ENCODE measurements at places on chromosomes 1 and 21.

DNA sequence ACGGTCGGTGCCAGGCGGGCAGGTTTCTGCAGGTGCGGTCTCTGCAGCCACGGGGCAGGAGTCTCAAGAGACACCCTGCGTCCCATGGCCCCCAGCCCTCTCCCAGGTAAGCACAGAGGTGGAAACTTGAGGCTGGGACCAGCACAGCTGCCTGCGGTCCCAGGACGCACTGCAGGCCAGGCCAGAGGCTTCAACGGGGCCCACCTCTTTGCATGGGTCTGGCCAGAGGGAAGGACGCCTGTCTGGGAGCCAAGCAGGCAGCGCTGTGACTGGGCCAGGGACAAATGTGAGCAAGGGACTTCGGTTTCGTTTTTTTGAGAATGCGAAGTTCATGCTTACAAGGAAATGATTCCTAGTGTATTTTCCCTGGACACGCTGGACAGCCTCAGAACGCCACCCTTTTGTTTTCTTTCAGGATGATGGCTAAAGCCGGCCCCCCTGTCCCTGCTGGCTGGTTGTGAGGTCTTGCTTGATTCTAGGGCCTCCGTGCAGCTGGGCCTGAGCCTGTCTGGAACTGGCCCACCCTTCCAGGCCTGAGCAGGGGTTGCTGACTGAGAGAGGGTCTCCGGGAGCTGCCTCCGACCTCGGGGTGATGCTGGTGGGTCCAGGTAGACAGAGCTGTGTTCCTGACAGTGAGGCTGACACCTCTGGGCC lies 38.3 kb downstream of the MORN1 start:
- no peak for DNase-seq

DNA sequence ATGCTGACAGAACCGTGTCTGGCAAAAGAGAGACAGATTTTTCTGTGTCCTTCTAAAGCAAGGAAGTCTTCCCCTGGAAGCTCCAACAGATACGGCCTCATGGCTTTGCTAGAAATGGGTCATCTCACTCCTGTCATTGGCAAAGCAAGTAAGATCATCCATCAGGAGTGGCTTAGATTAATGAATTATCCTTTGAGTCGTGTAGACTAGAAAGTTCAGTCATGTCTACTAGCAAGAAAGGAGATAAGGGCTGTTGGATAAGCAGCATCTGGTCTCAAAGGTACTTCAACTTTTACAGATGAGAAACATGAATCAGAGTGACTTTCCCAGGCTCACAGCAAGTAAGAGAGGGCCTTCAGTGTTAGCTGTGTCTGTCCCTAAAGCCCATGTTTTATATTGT lies 3.4 kb upstream of the AGO3 start:
- DNase-seq: no peak

DNA sequence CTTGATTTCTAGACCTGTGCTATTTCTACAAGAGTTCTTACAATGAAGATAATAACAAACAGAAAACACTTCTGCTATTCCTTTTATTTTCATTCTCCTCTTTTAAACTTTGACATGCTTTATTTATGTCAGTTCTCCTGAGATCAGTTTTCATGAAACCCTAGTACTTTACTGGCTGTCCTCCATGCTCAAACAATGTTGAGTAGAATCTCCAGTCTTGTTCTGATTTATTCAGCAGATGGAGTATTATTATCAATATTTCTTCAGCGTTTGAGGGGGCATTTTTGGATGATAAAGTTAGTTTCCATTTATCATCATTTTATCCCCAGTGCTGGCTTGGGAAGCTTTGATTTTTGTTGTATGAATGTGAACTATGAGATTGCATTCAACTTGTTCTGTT lies 85.9 kb upstream of the WARS2 start:
- no peak for DNase-seq

DNA sequence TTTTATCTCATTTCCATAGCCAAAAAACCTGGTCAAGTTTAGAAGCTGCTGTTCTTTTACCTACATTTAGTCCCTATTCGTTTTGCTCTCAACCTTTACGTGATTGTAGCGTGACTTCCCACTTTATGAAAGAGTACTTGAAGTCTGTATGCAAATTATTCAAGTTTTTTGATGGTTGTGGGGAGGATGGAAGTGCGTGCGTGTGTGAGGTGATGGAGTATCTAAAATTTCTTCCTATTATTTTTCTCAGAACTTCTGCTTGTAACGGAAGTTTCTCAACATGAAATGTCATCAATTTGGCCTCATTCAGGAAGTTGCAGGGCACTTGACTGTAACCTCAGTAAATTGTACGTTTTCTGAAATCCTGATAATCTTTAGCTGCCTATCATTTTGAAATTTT lies 64.0 kb downstream of the SAMSN1 start:
- no peak for DNase-seq

GRCh38 chr1:62325081-62325480 lies 5.8 kb upstream of the KANK4 start:
- DNase-seq: peak; percentile 79

DNA sequence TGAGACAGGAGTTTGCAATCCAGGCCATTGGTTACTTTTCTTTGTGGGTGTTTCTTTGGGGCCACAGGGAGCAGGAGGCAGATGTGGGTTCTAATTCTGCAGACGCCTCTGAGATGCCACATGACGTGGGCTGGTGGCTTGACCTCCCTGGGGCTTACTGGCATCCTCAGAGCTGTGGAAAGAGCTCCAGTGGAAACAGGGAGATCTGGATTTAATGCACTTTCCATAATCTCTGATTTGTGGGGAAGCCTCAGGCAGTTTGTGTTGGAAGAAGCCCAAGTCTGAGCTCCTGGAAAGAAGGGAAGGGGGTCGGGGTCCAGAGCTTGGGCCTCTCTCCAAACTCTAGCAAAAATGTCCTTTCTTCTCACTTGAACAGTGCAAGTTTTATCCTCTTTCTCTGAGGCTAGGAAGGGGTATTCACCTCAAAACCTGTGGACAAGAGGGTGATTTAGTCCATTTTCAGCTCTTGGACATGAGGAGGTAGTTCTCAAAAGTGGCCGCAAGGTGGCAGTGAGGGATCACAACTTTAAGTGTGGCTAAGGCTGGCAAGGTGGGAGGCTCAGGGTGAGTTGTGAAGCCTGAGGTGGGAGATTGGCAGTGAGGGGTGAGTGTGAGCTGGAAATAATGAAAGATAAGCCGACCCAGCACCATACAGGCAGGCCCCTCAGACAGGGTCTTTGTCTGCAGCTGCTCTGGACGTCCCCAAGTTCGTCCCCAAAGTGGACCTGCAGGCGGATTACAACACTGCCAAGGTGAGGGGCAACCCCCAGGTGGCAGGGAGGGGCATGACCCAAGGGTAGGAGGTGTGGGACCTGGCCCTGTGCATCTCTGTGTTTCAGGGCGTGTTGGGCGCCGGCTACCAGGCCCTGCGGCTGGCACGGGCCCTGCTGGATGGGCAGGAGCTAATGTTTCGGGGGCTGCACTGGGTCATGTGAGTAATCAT lies 9.2 kb downstream of the IKBKE start:
- peak; percentile 56 for DNase-seq

GRCh38 chr1:99965646-99966375 lies 4.0 kb upstream of the SLC35A3 start:
- DNase-seq: no peak

DNA sequence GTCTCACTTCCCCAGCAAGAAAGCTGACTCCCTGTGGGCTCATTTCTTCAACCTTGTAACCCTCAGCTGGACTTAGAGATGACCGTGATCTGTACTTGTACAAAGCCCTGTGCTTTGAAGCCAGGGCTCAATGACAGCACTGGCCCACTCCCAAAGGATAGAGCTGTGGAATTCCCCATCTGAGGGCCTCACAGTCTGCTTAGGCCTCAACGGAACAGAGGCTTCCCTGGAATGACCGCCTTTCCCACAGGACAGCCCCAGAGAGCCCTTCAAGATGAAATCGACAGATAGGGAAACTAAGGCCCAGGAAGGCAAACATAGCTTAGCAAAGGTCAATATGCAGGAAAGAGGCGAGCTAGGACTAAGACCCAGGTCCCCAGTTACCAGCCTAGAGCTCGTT lies 11.5 kb downstream of the SLC9A1 start:
- DNase-seq: no peak

DNA sequence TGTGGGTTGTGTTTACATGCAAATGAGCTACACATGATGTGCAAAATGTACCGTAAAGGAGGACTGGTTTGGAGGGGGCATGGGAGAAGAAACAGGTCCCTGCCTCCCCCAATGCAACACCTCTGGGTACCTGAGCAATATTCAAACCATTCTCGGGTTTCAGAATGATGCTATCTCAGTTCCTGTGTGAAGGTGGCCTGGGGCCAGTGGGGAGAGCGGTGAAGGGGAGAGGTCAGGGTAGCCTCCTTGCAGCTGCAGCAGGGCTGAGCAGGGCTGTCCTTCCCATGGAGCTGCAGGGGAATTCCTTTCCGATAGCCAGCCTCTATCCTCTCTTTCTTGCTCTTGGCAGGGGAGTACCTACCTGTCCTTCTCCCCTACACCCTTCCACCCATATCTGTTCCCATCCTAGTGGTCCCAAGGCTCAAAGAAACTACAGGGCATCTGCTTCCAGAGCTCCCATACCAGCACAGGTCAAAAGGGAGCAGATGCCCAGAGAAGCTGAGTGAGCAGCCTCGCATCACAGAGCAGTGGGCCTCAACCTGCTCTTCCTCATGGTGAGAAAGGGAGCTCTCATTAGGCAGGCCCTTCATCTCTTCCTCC lies 11.9 kb downstream of the MEF2D start:
- DNase-seq: no peak

DNA sequence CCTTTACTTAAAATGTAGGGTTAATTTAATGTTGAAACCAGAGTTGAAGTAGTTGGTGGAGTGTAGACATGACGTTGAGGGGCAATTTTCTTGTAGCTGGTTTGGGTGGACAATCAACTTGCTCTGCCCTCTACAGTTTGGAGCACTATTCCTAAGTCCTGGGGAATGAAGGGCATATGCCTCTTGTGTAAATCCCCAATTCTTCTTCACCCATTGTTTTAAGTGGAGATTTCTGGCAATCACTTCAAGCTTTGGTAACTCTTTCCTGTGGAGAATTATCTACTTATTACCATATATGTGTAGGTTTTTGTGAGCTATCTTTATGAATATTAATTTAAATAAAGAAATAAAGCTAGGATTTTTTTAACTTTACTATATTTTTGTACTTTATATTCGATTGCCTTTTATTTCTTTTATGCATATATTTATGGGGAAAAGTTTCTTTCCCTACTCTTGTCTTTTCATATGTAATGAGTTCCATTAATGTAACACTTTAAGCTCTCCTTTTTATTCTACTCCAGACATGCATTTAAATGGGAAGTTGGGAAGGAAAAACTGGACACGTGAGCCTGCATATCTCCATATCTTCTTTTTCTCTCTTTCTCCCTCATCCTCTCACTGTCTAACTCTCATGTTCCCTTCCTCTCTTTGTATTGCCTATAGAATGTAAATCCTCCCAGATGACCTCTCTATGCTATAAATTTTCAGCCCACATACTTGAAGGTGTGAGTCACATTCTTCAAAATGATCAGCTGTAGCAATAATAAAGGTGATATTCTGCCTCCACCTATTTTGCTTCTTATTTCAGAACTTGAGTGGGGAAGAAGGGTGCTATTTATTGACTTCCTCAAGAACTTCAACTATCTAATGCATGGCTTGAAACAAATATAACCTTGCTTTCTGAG lies 276.7 kb downstream of the PTPRC start:
- DNase-seq: peak; percentile 36

DNA sequence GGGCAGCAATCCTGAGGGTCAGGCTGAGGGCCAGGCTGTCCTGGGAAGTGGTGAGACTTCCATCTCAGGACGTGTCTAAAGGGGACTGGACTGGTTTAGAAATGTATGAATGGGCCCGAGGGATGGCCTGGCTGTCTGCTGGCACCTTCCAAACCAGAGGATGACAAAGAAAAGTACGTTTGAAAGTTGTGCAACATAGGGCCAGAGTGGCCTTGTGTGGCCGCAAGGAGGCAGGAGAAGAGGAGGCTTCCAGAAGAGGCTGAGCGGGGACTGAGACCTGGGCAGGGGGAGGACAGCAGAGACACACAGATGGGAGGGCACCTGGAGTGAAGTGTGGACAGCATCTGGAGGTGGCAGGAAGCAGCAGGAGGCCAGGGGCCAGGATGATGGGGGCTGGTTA lies 2.6 kb upstream of the SYTL1 start:
- peak; percentile 24 for DNase-seq

DNA sequence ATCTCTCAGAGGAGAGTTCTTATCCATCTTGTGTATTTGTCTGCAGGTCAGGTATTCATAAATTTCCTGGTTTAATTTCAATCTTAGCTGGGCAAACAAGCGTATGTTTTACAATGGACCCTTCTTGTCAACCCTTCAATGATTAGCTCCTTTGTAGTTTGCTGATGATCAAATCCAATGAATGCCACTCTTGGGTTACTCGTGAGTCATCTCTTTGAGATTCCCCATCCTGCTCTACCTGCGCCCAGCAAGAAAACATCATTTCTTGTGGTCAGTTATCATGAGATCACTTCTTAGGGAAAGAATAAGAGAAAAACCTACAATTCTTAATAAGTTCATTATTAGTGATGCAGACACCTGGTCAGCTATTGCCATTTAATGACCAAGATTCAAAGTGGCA lies 572.3 kb upstream of the PKN2 start:
- DNase-seq: no peak

- no peak for DNase-seq
Measured at GRCh38 chr1:23554127-23554480, 5.2 kb downstream of the ID3 start.

- no peak for DNase-seq
Measured at GRCh38 chr1:57018119-57018518, 52.3 kb upstream of the C8B start.

DNA sequence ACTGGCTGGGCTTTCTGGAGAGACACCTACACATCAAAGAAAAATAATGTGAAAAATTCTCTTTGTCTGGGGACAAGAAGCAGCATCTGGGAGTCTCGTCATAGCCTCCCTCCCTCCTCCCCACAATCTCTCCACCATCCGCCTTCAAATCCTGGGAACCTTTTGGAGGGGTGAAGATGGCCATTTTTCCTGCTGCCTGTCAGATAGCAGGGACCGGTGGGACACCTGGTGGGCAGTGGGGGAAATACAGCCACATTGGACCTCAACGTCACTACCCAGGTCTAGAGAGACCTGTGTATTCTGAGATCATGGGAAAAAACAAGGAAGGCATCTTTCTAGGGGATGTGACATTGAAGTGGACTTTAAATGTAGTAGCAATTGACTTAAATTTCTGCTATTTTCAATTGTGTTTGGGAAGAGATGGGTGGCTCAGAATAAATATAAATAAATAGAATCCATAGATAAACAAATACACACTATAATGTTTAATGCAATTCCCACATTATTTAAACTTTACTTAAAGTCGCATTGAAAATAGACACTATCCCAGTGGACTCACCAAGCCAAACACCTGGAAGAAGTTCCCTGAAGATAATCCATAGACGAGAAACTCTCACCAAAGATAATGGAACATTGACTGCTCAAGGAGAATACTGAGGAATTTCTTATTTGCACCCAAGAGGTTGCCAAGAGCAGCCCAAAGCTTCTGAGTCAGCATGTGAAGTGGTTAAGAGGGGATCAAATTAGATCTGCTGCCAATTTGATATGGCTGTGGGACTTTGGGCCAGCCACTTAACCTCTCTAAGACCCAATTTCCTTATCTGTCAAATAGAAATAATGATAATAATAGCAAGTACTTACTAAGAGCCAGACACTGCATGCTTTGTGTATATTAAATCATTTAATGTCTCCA lies 147.6 kb upstream of the CAMK1G start:
- peak; percentile 86 for DNase-seq

GRCh38 chr1:221565711-221566110 lies 176.2 kb downstream of the DUSP10 start:
- no peak for DNase-seq
